Left ventricle myocardium superior (tissue), 1 donor: ENCODE measurements at places on chromosomes 12 and 14. TPM values are rescaled to one million over a fixed set of nuclear protein-coding genes. Genes with fewer than 3 reads are reported as not detected.

DNA sequence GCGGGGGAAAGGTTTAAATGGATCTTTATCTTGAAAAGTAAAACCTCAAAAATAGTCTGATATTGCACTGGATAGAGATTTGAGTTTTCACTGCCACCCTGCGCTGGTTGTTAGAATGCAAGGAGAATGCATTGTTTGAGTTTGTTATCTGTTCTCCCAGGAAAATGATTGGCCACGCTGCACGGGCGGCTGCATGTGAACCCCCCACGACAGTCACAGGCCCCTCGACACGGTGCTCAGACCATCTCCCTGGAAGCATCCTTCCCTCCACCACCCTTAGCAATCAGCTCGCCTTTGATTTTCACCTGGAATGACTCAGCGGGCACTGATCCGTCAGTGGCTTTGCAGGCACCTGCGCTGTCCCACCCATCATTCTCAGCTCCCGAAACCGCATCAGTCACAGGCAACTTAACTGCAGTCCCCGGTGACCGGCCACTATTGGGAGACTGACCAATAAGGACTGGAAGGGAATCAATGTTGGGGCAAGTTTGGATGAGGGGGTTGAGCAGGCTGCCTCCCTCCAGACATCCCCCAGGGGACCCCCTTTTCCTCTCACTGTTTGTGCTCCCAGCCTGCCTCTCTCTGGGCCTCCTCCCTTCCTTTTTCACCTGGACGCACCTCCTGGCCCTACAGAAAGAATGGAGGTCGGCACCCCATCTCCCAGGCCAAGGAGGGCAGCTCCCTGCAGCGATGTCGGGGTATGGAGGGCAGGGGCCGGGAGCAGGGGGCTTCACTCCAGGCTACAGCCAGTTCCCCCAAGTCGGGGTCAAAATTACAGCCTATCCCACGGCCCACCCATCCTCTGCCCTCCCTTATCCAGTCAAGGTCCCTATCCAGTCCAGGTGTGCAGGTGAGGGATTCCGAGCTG lies 28.5 kb upstream of the C14orf180 start:
- DNase-seq: no peak

DNA sequence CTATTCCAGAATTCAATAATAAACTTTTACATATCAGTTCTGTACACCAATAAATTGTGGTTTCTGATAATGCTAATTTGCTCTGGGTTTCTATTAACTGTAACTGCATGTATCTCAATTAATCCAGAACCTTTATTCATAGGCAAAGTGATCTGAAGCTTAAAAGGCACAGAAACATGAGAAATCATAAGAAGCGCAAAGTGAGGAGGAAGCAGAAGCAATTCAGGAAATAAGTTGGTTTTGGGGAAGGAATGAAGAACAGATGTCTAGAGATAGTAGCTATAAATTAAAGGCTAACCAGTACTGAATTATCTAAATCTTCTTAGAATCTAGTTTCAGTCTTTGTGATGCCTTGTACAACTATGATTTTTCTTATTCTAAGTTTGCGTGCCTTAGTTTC lies 24.6 kb downstream of the KERA start:
- no peak for DNase-seq

GRCh38 chr12:1117371-1117770 lies 126.3 kb downstream of the ERC1 start:
- DNase-seq: no peak

Gene LACRT
- total RNA-seq: not detected

DNA sequence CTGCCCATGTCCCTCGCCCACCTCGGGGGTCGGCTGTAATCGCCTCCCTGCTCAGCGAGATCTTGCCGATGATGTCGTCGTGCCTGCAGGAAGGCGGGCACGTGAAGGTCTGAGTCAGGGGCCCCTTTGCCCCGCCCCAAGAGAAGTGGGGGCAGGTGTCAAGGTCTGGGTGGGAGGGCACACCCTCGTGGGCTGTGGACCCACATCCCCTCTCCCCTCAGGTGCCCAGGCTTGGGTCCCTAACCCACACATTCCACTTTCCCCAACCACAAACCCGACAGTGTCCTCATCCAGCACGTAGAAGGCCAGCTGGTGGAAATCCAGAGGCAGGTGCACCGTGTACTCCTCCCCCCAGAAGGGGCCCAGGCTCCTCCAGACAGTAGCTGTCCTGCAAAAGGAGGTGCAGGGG lies 7.8 kb downstream of the RASAL1 start:
- no peak for DNase-seq

Gene SLC7A8
- 6.4 TPM for total RNA-seq

- DNase-seq: no peak
These were observed 14.6 kb downstream of the RAPGEF3 start for GRCh38 chr12:47744005-47744651.

- DNase-seq: no peak
These were observed 196.9 kb downstream of the ALG10 start for GRCh38 chr12:34219046-34219770.

DNA sequence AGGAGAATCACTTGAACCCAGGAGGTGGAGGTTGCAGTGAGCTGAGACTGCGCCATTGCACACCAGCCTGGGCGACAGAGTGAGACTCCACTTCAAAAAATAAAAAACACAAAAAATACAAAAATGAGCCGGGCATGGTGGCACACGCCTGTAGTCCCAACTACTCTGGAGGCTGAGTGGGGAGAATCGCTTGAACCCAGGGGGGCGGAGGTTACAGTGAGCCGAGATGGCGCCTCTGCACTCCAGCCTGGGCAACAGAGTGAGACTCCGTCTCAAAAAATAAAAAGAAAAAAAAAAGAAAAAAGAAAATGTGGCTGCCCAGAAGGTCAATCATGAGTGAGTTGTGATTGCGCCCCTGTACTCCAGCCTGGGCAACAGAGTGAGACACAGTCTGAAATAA lies 9.2 kb downstream of the DNAJC22 start:
- DNase-seq: no peak

Gene NPAS3
- total RNA-seq: 1.1 TPM

- no peak for DNase-seq
These were observed 31.5 kb upstream of the LMNTD1 start for GRCh38 chr12:25584596-25584995.

GRCh38 chr12:92927055-92927435 lies 2.0 kb downstream of the EEA1 start:
- DNase-seq: no peak

DNA sequence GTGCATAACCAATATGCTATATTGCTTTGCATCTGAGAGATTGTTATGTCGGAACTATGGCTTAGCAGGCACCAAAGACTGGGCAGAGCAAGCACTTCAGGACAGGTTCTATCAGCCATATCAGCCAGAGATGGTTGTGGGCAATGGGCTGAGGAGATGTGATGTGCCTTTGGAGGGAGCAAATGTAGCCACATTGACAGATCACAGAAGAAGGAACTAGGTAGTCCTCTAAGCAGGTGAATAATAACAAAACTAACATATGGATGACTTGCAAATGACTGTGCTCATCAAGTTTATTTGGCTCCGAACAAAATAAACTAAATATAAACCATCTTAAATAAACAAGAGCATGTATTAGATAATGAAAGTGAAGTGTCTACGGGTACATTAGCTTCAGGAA lies 291.7 kb downstream of the RMST start:
- DNase-seq: no peak
